ENCODE measurements at places on chromosomes 11 and 22.
A peak's percentile ranks its signal among the peaks of the same experiment; 100 is the strongest.

DNA sequence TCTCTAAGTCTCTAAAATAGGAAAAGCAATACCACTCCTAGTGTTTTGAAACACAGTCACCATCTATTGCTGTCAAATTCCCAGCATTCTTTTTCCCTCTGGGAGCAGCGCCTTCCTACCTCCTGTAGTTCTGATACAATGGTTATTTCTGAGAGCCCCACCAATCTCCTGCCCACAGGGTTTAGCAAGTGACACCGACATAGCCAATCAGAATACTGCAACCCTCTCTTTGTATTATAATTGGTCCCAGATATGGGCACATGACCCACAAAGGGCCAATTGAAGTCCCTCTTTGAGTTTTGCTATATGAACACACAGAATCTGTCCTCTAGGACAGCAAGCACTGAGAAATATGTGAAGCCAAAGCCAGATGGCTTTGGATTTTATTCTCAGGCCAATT lies 16.9 kb upstream of the ARHGAP42 start:
- no peak for DNase-seq

GRCh38 chr22:44098021-44098739 lies 74.1 kb downstream of the PARVB start:
- no peak for DNase-seq

DNA sequence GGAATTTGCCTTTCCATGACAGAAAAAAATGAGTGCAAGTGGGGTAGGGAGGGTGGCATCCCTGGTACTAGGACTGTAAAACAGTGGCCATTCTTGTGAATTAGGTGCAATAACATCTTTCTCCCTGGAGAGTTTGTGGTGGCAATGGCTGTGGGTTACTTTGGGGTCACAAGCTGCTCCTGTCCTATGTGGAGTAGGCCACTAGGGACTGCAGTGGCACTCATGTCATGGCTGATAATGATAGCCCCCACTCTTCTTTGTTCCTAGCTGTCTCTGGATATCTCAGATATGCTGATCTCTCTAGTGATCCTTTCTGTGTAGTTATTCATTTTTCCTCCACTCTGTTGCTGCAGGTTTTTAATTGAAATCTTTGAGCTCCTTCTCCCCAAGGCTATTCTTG lies 270.5 kb upstream of the CHORDC1 start:
- DNase-seq = no peak

GRCh38 chr22:44151676-44152075 lies 29.0 kb upstream of the PARVG start:
- no peak for DNase-seq

DNA sequence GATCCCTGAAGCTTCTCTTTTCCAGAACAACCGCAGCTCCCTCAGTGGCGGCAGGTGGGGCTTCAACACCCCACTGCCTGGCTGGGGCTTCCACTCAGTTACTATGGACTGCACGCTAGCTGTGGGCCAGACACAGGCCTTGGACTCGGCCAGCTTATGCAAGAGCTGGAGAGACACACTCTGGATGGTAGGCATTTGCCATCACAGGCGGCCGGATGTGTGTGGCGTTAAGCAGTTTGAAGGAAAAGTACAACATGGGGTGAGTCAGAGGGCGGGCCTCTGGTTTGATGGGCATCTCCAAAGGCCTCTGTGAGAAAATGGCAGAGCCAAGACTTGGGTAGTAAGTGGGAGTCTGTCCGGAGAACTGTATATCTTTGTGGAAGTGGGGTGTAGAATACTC lies 17.6 kb downstream of the KCNJ4 start:
- DNase-seq = no peak

- DNase-seq = no peak
Measured at GRCh38 chr11:62115085-62115694, 8.6 kb upstream of the INCENP start.

DNA sequence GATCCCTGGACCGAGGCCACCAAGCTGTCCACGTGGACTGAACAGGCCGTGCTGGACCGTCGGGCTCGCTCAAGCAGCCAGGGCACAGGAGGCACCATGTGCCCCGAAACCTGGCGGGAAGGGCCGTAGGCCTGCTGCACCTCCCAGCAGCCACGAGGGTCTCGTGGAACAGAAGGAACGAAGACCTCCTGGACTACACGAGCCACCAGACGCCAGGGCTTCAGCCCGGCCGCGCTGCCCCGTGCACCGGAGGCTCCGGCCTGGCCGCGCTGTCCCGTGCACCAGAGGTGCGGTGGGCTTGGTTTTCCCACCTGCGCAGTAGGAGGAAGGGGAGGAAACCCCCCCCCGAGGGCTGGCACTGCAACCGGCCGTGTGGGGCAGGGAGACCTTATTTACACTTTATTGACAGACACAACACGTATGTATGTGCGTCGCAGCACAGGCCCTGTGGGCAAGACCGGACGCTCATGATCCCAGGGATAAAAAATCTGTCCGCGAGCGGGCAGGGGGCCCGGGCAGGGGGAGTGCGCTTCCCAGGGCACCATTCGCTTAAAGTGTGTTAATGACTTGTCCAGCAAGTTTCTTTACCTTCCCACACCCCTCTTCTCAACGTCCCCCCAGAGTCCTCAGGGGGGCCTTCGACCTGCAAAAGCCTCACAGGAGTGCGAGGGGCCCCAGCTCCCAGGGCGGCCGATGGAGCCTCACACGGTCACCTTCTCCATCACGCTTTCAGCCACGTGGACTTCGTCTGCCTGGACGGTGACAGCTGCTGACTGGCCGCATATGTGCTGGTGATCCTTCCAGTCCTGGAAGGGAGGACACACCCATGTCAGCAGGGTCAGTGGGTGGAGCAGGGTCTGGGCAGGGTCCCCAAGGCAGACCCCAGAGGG lies 7.0 kb downstream of the DRD4 start:
- DNase-seq = no peak

DNA sequence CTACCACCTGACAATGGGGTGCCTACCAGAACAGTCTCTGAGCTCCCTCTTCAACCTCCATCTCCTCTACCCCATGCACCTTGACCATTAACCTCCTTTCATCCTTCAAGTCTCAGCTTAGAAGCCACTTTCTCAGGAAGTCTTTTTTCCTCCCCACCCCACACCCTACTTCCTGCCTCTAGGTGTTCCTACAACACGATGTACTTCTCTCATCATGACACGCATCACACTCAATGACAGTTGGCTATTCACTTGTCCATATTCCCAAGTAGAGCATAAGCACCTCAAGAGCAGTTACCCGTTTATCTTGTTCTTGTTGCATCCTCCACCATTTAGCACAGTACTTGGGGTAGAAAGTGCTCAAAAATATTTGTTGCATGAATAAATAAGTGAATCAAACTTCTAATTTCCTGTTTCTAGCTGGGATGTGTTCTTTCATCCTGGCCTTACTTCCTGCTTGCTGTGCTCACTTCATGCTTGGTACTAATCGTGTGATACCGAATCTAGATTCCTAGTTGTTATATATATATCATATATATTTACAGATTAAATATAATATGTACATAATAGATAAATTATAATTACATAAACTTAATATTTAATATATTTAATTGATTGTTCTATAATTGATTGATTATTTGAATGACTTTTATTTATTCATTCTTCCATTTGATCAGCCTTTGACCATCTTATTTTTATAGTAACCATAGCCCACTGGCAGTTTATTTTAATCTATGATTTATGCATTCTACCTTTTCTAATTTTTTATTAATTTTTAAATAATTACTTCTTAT lies 177.5 kb upstream of the TMEM45B start:
- no peak for DNase-seq

DNA sequence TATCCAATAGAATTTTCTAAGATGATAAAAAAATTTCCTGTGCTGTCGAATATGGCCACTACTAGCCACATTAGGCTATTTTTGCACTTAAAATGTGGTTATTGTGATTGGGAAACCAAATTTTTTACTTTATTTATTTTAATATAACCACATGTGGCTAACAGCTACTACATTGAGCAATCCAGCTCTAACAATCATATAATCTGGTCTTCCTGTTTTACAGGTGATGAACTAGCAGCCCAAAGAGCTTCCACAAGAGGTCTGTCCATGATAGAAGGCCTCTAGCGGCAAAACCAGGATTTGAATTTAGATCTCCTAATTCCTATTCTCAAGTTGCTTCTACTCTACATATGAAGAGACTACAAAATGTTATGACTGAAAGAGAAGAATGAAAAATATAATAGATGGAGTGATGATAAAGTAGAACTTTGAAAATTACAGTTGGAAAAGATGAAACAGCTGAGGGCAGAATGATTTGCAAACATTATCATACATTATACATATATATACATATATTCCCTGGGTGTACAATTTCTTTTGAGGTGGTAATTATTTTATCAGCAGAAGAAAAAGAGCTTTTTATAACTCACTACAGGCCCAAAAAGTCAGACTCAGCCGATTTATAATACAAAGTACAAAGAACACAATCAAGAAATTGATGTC lies 363.5 kb upstream of the PITPNB start:
- DNase-seq = no peak

DNA sequence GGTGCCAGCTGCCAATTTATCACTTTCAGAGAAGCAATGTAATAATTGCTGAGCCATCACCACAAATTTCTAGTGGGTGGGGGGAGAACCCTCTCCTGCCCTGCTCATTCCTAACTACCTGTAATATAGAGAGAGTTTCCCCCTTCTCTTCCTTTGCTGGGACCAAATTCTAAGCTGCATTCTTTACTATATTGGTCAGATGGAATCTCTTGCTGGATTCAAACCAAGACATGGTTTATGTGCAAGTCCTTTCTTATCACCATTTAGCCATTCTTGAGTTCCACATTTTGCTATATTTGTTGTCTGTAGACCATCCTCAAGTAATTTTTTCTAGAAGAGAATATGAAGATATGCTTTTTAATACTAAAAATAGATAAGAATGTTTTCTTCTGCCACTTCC lies 452.1 kb downstream of the MN1 start:
- DNase-seq = no peak

DNA sequence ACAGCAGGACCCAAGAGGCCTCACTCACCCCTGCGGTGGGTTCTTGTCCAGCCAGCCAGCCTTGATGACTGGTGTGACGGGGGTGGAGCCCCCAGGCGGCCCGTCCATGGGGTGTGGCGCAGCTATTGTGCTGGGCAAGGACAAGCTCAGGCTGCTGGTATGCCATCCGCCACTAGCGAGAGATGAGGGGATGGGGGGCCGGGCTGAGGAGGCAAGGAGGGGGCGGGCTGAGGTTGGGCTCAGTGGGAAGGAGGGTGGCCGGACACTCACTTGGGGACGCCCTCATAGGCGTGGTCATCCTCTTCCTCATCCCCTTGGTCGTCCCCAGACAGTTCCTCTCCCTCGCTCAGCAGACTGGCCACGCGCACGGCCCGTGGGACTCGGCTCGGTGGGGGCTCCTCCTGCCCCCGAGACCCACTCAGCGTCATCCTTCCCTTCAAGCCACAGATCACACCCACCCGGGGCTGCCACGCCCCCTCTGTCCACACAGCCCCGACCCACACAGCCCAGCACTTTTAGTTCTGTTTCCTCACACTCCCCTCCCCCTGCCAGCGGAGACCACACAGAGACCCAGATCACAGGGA lies 38.0 kb upstream of the PDE2A start:
- DNase-seq = no peak

DNA sequence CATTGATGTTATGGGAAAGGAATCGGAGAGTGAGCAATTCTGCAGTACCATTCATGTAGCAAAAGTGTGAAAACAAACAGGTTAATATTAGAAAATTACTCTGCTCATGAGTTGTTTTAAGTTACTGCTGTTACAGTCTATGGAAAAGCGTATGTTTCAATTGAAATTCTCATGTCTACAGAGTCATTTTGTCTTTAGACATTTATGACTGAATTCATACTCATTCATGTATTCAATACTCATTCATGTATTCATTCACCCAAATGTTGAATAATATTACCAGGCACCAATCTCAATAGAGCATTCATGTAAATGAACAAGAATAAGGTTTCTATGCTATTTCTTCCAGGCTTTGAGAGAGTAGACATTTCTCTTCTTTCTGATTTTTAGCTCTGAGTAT lies 8.1 kb downstream of the FLI1 start:
- DNase-seq = no peak

DNA sequence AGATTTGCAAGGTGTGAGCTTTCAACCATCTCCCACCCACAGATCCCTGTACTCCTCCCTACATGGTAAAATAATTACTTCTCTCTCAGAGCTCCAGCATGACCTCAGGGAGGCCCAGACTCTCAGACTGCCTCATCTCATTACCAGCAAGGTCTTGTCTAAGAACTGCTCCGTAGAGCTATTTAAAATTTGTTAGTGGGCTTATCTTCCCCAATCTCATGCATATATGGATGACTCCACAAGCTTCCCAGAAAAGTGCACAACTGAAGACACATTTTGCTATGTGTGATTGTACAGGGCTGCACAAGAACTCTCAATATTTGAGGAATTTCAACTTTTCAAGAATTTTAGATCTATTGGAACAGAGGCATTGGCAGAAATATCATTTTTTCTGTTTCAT lies 230.3 kb downstream of the CSNK2A3 start:
- no peak for DNase-seq

- DNase-seq = no peak
Measured at GRCh38 chr11:110755941-110756340, 43.7 kb upstream of the ARHGAP20 start.

GRCh38 chr11:64355078-64355940 lies 3.7 kb upstream of the RPS6KA4 start:
- peak; percentile 72 for DNase-seq

DNA sequence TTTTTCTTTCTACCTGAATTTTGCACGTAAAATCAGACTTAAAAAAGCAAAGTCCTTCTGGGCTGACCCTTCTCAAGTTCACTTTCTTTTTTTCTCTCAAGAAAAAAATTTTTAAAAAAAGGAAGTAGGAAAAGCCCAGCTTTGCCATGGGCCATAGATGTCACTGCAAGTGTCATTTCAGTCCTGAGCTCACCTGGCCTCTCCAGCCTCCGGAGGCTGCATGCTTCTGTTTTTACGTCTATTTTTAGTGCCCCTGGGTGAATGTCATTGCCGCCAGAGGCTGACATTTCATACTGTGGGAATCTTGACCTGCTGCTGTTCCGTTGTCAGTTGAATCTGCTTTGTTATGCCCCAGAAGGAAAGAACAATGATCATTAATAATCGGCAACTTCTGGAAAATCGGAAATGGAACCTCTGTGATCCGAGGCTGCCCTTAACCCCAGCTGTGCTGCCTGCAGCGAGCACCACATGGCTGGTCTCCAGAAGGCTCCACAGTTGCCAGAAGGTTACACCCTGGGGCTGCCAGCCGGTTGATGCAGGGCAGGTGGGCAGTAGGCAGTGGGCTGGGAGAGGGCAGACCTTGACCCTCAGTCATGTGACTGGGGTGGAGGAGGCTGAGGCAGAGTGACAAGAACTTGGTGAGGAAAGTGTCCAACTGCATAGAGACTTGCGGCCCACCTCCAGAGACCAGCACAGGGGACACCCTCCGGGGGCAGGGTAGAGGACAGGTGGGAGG lies 16.7 kb upstream of the MYEOV start:
- DNase-seq = peak; percentile 70

- no peak for DNase-seq
Measured at GRCh38 chr11:126378763-126379162, 23.3 kb downstream of the ST3GAL4 start.

- DNase-seq = no peak
Measured at GRCh38 chr11:14519597-14519916, 629 bp downstream of the PSMA1 start.

Measured in GM12892 (cell line).